ENCODE measurements at places on chromosomes 12 and 14.

DNA sequence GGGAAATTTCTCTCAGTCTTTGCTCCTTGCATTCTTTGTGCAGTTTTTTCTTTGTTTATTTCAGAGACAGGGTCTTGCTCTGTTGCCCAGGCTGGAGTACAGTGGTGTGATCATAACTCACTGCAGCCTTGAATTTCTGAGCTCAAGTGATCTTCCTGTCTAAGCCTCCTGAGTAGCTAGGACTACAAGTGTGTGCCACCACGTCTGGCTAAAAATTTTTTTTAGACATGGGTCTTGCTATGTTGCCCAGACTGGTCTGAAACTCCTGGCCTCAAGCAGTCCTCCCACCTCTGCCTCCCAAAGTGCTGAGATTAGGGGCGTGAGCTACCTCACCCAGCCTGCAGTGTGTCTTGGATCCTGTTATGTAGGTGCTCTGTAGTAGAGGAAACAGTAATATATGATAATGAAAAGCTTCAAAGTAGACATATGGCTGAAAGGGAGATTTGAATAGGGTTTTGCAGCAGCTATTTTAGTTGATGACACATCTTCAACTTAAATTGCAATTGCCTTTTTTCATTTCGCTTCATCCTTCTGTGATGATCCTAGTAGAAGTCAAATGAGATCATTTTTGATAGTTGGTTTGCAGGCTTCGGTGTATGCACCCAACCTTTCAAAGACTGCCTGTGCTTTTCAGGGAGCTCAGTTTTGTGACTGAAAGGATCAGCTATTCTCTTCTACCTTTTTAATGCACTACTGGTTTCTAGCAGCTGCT is 75.4 kb downstream of the FUT8 start:
- DNase-seq = no peak

- no peak for DNase-seq
These were observed 193.9 kb downstream of the TRHDE start for GRCh38 chr12:72465940-72466630.

DNA sequence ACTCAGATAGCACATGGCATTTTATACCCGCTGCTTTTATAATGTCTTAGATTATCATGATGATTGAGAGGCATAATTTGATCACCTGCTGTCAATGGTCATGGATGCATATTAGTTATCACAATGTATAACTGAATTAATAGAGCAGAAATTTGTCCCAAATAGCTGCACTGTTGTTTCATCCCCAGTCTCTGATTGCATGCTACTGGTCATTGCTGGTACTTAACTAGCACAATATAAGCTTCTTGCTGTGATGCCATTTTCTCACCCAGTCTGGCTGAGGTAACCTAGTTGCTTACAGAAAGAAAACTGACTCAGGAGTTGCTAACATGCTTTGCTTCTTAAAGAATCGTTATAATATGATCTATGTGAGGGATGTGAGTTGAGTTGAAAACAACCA is 76.8 kb upstream of the PLEKHA5 start:
- no peak for DNase-seq

DNA sequence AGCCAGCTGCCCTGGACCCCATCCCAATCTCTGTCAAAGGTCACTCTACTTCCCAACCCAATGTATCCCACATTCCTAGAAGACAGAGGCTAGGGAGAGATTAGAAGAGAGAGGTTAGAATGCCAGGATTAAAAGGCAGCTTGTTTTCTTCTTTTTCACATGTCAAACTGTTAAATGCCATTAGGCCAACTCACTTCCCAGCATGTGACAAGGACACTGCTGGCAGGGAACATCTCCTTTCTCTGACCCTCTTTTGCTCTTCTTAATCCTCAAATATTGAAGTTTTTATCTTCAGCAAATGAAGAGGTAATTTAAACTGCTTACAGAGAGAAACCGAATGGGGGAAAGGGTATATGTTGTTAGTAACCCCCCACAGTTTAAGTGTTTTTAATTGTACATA is 89.1 kb downstream of the BBS10 start:
- no peak for DNase-seq

DNA sequence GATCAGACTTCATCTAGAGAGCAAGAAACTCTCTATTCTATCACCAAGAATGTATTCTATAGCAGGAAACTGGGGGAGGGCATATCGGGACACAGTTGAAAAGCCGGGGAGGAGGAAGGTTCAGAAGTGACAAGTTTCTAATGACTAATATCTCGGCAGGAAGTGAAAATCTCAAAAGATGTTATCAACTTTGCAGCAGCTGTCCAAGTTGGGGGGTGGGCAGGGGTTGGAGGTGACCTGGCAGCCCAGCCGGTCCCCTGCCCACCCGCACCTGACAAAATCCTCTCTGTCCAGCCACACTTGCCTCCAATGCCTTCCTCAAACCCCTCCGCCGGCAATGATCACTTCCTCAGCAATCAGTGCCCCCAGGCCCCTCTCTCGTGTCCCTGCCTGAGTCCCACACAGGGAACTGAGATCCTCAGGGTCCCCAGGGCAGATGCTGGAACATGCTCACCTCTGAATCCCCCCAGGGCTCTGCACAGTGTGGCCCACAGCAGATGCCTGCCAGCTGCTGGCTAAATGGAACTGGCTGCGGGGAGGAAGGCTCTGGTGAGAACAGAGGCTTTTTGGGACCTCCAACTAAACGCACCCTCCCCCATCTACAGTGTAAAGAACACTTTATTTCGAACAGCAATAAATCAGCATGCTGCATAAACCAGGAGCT is 43.9 kb downstream of the CCDC88C start:
- DNase-seq = no peak

DNA sequence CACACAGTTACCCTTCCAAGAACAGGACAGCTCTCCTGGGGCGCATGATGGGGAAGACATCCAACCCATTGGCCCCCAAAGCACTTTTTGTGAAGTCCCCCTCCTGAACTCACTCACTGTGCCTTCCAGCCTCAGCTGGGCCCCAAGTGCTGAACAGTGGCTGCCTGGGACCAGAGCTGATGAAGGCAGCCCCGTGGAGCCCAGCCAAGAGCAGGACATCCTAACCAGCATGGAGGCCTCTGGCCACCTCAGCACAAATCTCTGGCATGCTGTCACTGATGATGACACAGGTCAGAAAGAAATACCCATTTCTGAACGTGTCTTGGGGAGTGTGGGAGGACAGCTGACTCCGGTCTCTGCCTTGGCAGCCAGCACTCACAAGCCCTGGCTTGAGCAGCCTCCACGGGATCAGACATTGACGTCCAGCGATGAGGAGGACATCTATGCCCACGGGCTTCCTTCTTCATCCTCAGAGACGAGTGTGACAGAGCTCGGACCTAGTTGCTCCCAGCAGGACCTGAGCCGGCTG is 72.0 kb downstream of the TECPR2 start:
- DNase-seq = no peak

- no peak for DNase-seq
These were observed 188.7 kb downstream of the BCAT1 start for GRCh38 chr12:24760162-24760561.

DNA sequence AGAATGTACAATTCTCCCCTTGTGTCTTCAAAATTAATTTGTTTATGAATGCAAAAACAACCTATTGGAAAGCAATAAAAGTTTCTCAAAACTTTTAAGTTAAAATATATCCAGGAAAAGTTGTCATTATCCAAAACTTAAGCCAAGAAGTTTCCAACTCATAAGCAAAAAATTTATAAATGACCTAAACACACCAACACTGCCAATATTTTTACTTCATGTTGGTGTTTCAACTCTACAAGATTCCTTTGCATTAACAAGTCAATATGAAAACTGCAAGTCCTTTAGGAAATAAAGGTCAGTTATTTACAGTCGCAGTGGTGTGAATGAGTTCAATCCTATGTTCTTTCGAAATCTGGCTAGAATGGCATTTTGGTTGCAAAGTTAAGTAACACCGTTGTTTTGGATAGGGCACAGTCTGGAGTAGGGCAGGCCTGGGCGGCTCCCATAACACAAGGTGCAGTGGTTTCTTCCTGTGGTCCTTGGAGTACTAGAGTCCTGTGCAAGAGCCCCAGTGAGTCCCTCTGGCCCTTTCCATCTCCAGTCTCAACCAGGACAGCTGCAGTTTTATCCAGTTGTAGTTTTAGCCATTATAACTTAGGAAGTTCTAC is 151.4 kb downstream of the MED13L start:
- DNase-seq = no peak

GRCh38 chr14:81450100-81450531 is 50.0 kb upstream of the STON2 start:
- DNase-seq = no peak

DNA sequence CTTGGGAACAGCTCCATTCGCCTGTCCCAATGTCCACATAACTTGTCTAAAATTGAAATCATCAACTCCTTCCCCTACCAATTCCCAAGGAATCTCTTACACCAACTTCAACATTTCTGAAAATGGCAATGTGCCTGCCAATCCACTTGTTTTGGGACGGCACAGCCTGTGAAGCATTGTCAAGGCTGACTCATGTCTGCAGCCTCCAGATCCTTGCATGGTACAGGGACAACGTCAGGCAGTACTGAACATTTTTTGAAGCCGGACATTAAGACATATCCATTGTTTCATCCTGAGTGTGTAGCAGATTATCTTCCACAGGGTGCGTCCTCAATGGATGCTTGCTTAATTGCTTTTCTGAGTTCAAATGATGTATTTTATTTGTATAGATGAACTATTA is 794.1 kb downstream of the BCL11B start:
- DNase-seq = no peak

DNA sequence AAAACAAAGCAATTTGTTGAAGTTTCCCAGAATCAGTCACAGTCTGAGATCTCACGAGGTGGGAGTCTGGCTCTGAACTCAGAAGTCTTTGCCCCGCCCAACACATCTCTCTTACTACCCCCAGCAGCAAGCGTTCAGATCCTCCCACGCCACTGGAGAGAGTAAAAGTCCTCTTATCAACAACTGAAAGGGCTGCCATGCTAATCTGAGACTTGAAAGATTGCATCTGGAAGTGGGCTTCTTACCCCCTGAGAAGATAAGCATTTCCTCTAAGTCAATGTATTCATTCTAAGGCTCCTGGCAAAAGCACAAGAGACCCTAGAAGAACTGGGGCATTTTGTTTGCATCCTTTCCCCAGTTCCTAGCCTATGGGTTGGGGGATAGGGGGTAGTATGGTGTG is 34.1 kb upstream of the STON2 start:
- no peak for DNase-seq

GRCh38 chr14:96039633-96040311 is 610 bp downstream of the C14orf132 start:
- no peak for DNase-seq

DNA sequence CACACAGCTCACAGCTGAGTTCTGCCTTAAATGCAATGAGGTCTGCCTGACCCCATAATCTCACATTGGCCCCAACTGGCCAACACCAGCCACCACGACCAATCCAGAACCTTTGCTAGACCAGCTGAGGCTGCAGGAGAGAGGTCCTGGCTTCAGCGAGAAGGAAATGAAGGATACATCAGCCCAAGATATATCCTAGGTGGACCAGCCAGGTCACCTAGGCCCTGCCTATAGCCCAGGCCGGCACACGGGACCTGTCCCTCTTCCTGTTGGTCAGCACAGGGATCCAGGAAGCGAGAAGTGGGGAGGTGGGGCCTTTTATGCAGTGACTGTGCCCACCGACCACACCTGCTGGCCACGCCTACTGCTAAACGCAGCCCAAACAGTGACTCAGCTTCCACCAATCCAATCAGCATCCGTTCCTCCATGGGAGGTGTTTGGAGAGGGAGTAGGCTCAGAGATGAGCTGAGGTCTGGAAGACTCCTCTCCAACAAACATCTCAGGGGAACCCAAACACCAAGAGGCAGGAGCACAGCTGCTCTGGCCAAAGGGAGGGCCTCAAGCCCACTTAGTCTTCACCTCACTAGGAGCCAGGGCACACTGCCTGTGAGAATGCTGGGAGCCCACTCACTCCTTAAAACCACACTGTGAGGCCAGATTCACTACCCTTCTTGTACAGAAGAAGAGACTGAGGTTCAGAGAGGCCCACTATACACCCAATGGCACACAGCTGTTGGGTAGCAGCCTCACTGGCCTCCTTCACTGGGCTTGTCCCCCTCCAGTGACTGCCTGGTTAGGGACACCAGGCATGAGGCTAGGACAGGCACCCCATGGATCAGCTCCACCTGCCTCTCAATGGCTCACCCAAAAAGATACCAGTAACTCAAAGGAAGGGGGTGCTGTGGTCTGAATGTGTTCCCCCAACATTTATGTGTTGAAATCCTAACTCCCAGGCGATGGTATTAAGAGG is 51.3 kb upstream of the PPP2R5C start:
- DNase-seq = no peak

- no peak for DNase-seq
These were observed 207.9 kb downstream of the SYNE2 start for GRCh38 chr14:64060648-64061096.

GRCh38 chr12:126688556-126688955 is 1578.4 kb upstream of the TMEM132C start:
- DNase-seq = no peak

DNA sequence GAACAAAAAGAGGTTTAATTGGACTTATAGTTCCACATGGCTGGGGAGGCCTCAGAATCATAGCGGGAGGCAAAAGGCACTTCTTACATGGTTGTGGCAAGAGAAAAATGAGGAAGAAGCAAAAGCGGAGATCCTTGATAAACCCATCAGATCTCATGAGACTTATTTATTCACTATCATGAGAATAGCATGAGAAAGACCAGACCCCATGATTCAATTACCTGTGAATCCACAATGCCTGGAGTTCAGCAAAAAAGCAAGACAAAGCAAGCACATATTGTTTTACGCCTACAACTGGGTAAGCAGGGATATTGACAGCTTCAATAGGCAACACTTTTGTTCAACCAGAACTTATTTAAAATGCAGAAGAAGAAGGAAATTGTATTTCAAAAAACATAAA is 218.2 kb downstream of the RPL10L start:
- DNase-seq = no peak

DNA sequence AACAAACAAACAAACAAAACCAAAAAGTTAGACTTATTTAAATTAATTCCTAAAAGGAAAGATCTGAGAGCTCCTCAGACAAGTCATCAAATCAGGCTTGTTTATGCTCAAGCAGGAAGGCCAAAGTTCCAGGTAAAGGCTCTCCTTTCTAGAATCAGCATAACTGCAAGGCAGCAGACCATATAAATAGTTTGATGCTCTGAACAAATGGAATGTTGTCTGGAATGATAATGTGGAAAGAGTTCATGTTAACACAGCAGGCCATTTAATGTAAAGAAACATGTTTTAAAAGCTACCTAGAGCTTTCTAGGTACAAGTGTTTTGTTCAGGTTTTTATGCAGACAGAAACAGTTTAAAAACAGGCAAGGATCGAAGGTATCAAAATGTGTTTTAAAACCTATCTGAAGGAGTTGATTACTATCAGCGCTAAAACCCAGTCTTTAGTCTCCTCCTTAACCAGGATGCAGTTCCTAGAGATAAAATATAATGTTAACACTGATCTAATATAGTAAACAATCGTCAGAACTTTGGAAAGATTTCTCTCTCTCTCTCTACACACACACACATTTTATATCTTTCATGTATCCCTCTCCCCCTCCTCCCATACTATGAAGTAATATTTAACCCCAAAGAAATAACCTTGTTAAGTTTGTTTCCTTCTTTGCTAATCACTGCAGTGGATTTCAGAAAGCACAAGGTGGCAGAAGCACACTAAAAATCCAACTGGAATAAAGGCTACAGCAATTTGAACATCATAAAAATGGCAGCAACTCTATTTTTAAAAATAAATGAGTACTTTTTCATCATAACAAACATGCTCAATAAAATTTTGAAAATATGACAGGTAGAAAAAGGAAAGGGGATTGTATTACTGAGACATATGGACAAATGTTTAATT is 135.5 kb downstream of the PAWR start:
- no peak for DNase-seq

GRCh38 chr14:32332415-32333316 is 3.6 kb downstream of the AKAP6 start:
- no peak for DNase-seq

Measured in stimulated activated CD4-positive, alpha-beta T cell treated with anti-CD3 and anti-CD28 coated beads, Interleukin-4, amount 100 ng/mL, for 48 hours (primary cell).